ENCODE measurements at places on chromosomes 7 and 10. TPM values are rescaled to one million over a fixed set of nuclear protein-coding genes. Genes with fewer than 3 reads are reported as not detected.

The BAZ1B gene
- 69.3 TPM for total RNA-seq

The TMEM270 gene
- not detected for total RNA-seq

The SPRN gene
- 0.06 TPM for total RNA-seq

The GJD4 gene
- not detected for total RNA-seq

The SVOPL gene
- 0.09 TPM for total RNA-seq

All from neural progenitor cell (in vitro differentiated cells).